ENCODE measurements at places on chromosomes 2 and 18.

DNA sequence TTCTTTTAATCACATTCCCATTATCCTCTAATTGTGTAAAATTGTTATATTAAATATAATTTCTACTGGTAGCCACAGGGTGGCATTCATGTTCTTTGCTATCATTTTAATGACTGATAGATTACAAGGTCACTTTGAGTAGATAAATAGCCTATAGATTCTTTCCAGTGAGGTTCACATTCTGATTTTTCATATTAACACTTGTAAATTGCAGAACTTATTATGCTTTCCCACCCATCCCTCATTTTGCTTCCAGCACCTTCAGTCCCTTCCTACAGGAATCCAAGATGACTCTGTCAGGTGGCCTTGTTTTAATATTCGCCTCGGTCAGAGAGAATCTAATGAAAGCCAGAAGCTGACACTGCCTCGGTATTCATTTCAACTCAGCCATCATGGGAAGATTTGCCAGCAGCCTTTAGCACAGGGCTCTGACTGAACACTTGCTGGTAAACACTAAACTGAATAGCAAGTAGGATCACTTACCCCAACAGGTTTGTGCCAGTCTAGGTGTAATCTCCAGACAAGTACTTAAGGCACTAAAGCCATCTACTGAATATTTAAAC is 101.2 kb upstream of the FSHR start:
- no peak for DNase-seq

- no peak for DNase-seq
Measured at GRCh38 chr2:188629753-188630527, 338.3 kb downstream of the GULP1 start.

GRCh38 chr18:51621113-51621863 is 423.8 kb upstream of the MEX3C start:
- DNase-seq = no peak

DNA sequence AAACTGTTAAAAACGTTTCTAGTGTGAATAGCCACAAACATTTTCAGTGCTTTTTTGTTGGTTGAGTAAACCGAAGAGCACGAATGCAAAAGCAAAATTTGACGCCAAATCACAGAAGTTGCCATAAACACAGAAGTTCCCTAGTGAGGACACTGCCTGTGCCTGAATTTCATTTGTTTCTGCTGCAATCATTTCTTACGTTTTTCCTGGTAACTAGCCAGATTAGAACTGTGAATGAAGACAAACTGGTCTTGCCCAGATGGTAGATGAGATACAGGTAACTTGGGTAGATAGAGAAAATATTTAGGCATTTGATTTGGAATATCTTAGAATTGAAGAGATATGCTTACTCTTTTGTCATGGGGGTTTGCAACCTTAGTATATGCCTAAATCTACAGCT is 9.8 kb upstream of the TBR1 start:
- no peak for DNase-seq

DNA sequence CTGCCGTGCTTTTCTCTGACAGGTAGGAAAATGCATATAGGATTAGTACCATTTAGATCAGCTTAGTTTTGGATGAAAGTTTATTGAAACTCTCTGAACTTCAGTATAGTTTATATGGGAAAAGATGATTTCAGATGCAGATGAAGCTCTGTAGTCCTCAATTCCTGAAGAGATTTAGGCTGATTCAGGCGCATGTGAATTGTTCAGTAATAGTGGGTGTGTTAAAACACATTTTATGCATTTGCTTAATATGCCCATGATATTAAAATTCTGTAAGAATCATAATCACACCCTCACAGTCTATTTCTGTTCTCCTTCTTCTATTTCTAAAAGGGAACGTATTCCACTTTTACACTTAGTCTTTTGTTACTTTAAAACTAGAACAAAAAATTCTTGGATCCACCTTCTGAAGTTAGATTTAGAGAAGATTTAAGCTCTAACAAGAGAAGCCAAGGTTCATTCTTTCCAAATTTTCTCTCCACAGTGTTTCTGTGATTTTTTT is 44.5 kb upstream of the FAM237A start:
- no peak for DNase-seq

DNA sequence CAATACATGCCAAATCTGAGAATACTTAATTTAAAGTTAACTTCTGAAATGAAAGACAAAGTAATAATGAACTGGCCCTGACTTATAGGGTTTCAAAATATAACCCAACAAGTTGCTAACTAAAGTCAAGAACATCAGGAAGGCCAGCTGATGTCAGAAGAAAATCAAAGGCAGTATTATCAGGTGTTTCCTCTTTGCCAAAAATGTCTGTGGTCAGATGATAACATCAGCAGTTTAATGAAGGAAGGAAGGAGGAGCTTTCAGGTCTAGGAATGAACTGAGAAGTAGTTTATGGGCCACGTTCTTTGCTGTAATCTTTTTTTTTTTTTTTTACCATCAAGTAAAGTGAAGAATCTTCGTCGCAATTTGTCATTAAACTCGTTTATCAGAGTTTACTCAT is 40.9 kb downstream of the CDH2 start:
- DNase-seq = no peak

DNA sequence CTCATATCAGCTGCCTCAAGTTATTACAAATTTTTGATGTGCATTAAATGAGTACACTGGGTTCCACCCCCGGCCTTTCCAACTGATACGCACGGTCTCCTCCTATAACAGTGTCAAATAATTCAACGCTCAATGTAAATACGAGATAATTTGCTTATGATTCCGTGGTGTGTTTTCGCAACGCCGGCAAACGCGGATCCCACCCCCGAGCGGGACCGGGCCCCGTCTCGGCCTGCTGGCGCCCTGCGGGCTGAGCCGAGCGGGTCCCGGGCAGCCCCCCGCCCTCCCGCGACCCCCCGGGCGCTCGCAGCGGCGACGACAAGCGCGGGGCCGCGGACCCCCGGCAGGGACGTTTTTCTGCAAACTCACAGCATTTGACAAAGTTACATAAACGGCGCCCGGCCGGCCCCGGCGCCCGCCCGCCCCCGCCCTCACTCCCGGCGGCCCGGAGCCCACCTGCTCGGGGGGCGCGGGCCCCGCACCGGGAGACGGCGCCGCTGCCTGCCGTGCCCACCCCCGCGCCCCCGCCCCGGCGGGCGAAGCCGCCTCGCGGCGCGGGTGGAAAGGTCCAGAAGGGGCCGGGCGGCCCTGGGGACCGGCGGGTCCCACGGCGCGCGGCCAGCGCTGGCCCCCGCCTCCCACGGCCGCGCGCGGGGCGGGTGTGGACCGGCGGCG is 762 bp downstream of the HDAC4 start:
- no peak for DNase-seq

- DNase-seq = no peak
Measured at GRCh38 chr2:60023256-60023985, 530.0 kb downstream of the BCL11A start.

GRCh38 chr2:220460257-220460985 is 833.0 kb downstream of the SLC4A3 start:
- no peak for DNase-seq

- no peak for DNase-seq
Measured at GRCh38 chr2:12619975-12620374, 96.8 kb upstream of the TRIB2 start.

- DNase-seq = no peak
Measured at GRCh38 chr18:41464278-41464677, 490.8 kb upstream of the PIK3C3 start.

GRCh38 chr2:136217996-136218395 is 100.0 kb upstream of the CXCR4 start:
- no peak for DNase-seq

- DNase-seq = no peak
Measured at GRCh38 chr18:32930695-32931301, 158.0 kb upstream of the KLHL14 start.

- no peak for DNase-seq
Measured at GRCh38 chr18:62555135-62555534, 32.3 kb downstream of the ZCCHC2 start.

DNA sequence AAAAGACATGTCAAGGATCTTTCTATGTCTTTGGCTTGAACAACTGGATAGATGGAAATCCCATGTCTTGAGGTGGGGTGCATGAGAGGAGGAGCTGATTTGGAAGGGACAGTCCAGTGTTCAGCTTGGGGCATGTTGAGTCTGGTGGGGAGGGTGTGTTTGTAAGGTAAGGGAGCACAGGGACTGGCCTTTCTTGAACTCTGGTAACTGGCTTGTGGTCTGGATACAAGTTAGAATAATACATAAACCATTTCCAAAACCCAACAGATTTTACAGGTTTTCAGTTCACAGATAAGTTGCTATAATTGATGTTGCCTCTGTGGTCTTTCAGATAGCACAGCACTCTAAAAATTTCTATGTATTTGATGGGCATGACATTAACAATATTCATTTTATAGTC is 24.2 kb downstream of the RHBDD1 start:
- no peak for DNase-seq

DNA sequence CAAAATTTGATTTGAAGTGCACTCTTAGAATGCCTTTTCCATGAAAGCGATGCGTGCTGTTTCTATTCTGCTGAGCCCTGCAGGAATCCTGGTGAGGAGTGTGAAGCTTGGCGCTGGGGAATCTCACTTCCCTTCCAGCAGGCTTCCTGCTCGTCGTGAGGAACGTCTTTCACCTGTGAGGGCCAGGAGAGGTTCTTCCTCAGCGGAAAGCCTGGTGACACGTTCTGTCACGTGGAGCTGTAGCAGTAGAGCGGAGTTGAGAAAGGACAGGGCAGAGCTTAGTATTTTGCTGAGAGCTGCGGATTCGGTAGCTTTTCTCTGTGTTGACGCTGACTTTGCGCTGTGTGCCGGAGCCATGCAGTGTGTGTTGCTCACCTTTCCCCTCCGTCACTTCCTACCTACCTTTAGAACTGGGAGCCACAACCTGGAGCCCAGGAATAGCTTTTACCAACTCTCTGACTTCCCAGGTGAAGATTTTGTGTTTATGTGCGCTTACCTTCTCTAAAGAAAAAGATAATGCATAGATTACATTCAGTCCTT is 294.8 kb downstream of the PTGR3 start:
- no peak for DNase-seq

Data from activated T-helper 1 cell treated with anti-CD3 and anti-CD28 coated beads, Interleukin-2, amount 50 U/mL, for 16 hours (primary cell).